SJSA1 (cell line): ENCODE measurements at places on chromosomes 2 and 18.
A peak's percentile ranks its signal among the peaks of the same experiment; 100 is the strongest.

- DNase-seq = peak; percentile 89
These were observed 274.7 kb downstream of the RNF144A start for GRCh38 chr2:7191932-7192331.

- peak; percentile 67 for DNase-seq
These were observed 27.1 kb upstream of the PIEZO2 start for GRCh38 chr18:11176481-11176881.

DNA sequence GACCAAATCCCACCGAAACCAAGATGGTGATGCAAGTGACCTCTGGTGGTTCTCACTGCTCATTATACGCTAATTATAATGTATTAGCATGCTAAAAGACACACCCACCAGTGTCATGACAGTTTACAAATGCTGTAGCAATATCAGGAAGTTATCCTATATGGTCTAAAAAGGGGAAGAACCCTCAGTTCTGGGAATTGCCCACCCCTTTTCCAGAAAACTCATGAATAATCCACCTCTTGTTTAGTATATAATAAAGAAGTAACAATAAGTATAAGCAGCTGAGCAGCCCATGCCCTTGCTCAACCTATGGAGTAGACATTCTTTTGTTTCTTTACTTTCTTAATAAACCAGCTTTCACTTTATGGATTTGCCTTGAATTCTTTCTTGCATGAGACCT is 31.0 kb upstream of the FMNL2 start:
- no peak for DNase-seq

DNA sequence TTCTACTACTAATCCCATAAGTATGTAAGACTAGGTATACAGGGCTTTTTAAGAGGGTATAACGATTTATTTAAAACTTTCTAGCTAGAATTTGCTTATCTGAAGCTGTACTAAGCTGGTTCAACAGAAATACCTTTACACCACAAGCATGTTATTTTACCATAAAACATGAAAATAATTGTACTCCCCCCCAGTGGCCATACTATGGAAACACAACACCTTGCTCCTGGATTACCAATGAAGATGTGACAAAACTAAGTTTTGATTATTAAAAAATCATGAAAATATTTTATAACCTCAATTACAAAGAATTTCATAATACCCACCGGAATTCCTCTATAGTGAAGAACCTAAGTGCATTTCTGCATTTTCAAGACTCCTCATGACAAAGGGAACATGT is 27.3 kb downstream of the LPIN2 start:
- DNase-seq = peak; percentile 26

- no peak for DNase-seq
These were observed 46.8 kb upstream of the DNMT3A start for GRCh38 chr2:25388491-25388890.

GRCh38 chr2:218295029-218295428 is 2.7 kb upstream of the TMBIM1 start:
- no peak for DNase-seq

GRCh38 chr18:67672155-67672554 is 155.6 kb upstream of the DSEL start:
- no peak for DNase-seq

- no peak for DNase-seq
These were observed 9.5 kb upstream of the CYS1 start for GRCh38 chr2:10089565-10090190.

DNA sequence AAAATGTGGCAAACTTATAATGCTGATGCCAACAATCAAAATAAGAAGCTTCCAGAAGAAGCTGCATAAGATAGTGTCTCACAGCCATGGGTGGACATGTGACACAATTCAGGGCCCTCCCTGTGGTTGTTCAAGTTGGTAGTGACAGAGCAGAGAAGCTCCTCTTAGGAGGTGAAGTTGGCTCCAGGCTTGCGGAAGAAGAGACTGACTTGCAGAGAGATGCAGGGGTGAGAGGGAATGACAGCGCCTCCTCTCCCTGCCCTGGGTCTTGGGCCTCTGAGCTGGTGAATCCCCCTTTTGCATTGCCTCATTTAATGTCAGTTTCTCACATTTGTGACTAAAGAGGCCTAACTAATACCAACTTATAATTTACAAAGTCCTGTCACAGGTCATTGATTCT is 23.0 kb upstream of the RHOB start:
- no peak for DNase-seq

- DNase-seq = no peak
These were observed 100.4 kb upstream of the FZD5 start for GRCh38 chr2:207869784-207870778.
